ENCODE measurements at places on chromosomes 3 and 15.

DNA sequence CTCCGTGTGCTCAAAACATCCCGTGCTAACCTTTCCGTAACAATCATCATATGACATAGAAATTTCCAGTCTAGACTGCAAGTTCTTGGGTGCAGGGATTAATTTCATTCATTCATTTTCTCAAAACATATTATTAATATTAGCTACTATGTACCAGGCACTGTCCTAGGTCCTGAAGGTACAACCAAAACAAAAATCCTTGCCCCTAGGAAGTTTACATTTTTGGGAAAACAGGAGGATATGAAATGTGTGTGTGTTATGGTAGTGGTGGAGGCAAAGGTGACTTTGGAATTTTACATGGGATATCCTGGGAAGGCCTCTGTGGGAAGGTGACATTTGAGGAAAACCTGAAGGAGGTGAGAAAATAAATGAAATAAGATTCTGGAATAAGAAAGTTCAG lies 222.6 kb downstream of the LRRC3B start:
- no peak for DNase-seq

GRCh38 chr3:30964612-30965011 lies 70.2 kb upstream of the GADL1 start:
- DNase-seq: no peak

DNA sequence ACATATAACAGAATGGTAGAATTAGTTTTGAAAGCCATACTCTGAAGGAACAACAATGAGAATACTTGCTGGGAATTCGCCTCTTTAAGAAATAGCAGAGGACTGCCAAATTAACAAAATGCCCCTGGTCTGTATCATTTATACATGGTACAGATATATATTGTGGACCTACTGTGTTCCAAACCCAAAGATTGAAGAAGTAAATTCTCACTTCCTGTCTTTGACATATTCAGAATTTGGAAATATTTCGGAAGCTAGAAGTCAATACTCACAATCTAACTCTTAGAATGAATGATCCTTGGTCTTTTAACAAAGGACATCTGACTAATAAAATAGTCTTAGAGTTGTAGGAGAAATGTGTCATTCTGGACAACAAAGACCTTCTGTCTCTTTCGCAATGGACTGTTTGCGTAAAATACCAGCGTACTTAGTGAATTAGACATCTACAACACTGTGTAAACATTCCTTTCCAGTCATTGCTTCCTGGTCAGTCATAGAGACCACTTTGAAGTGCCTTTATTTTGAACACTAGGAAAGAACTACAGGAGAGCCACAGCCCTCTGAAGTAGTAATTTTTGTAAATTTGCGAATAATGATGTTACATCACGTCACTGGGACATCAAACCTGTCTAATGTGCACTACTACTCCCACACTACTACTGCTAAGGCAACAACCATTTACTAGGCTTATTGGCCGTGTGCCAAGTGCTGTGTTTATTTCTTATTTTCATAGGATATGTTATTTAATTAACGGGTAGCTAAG lies 68.0 kb downstream of the CHL1 start:
- no peak for DNase-seq

DNA sequence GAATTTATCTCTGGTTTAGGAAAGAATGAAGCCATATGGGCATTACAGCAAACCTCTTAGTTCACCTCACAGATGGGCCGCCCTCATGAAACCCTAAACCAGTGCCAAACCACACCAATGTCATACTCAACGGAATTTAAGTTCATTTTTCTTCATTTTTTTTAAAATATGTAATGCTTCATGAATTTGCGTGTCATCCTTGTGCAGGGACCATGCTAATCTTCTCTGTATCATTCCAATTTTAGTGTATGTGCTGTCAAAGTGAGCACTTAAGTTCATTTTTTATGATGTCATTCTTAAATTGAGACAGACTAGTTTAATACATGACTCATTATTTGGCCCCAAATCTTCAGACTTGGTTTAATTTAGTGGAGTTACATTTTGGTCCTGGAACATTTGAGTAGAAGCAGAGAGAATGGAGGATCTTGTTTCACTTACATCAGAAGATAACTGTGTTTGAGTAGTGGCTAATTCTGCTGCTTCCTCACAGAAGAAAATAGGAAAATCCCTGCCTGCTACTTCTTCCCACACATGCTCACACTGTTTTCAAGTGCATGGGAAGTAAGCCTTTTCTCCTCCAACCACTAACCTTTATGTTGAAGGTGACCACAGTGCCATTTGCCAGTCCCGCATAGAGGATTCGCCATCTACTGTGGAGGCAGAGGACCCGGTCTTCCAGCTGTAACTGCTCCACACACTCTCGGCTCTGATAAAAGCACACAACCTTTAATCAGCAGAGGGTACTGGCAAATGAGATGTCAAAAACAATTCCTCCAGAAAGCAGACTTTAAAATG lies 63.3 kb downstream of the ZNF106 start:
- no peak for DNase-seq

DNA sequence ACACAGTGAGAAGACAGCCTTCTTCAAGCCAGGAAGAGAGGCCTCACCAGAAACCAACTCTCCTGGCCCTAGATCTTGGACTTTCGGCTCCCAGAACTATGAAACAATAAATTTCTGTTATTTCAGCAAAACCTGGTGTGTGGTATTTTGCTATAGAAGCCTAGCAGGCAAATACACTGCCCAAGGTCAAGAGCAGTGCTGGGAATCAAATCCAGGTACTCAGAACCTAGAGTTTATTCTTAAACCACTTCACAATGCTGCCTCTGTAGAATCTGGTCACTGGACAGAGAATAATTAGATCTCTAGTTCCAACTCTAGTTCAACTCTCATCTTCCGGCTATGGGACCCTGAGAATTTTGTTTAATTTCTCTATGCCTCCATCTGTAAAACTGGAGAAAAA lies 46.6 kb downstream of the ATP13A4 start:
- DNase-seq: no peak

GRCh38 chr15:74350295-74351275 lies 16.9 kb downstream of the CYP11A1 start:
- DNase-seq: no peak

GRCh38 chr3:192794216-192794615 lies 66.9 kb upstream of the FGF12 start:
- no peak for DNase-seq

GRCh38 chr15:90009301-90010022 lies 8.3 kb downstream of the ZNF710 start:
- no peak for DNase-seq

GRCh38 chr15:70264738-70265465 lies 167.2 kb upstream of the TLE3 start:
- DNase-seq: no peak

DNA sequence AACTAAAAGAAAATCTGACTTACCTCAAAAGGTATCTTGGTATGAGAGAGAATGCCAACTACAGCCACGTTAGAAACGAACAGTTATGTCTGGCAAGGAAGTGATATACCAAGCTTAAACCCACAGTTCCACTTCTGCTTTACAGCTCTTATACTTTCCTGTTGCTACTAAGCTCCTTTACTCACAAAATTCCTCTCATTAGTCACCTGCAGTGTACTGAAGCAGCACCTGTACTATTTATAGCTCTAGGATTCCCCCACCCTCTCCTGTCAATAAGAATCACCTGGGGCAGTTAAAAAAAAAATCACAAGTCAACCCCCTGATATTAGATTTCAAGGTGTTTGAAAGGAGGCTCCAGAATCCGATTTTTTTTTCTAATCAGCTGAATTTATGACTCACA lies 2.9 kb upstream of the TMEM266 start:
- no peak for DNase-seq

DNA sequence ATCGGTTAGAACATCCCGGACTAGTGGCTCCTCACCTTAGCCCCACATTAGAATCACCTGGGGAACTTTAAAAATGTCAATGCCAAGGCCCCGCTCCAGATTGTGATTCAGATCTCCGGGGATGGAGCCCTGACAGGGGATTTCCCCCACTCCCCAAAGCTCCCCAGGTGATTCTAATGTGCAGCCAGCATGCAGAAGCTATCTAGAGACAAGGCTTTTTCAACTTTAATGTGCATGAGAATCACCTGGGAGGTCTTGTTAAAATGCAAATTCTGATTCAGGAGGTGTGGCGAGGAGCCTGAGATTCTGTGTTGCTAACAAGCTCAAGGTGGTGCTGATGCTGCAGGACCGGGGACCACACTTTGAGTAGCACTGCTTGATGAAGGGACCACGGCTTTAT lies 156.7 kb downstream of the RAB11A start:
- DNase-seq: no peak

DNA sequence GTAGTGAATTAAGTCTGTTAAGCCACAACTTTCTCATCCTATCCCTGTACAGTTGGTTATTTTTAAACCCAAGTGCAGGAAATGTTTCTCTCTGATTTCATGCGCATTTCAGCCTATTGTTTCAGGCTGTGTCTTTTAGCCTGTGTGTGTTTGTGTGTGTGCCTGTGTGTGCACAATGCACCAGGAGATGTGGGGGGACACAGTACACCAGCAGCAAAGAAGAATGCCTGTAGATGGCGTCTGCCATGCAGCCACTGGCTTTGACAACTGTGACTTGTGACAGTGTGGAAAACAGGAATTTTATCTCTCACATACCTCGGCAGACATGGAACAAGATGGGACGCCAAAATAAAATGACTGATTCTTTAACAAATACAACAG lies 43.6 kb upstream of the PLXNA1 start:
- DNase-seq: no peak

GRCh38 chr3:3082234-3082924 lies 27.8 kb downstream of the IL5RA start:
- DNase-seq: no peak
